ENCODE measurements at places on chromosomes 1 and 21. TPM values are rescaled to one million over a fixed set of nuclear protein-coding genes. Genes with fewer than 3 reads are reported as not detected.

GRCh38 chr1:89844241-89844807 lies 23.5 kb downstream of the LRRC8D start:
- H3K27me3 ChIP-seq = no peaks in the 10 kb centered on the region
- H3K27ac ChIP-seq = peak overlapping the region; percentile 83

DNA sequence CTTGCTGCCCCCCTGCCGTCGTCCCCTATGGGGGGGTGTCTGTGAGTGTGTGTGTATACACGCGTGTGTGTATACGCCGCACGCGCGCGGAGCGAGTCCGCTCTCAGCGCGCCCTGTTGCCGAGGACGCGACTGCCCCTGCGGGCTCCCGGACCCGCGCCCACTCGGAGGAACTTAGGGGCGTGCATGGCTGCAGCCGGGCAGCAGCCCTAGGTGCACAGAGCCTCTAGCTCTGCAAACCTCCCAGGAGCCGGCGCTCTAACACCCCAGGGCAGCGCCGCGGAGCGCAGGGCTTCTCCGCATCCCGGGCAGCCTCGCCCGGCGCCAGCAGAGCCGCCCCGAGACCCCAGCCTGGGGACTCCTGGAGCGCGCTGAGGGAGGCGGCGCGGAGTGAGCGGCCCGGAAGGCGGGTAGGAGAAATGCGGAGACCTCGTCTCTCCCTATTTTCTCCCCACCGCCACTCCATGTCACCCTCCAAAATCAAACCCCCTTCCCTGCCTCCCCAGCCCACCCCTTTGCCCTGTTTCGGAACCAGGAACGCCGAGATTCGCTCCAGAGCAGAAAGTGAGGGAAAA lies 574 bp downstream of the ITPKB start:
- no peak for DNase-seq
- H3K4me3 ChIP-seq = peak overlapping the region; percentile 77
- H3K27ac ChIP-seq = peak overlapping the region; percentile 19
- H3K36me3 ChIP-seq = no peaks in the 10 kb centered on the region

DNA sequence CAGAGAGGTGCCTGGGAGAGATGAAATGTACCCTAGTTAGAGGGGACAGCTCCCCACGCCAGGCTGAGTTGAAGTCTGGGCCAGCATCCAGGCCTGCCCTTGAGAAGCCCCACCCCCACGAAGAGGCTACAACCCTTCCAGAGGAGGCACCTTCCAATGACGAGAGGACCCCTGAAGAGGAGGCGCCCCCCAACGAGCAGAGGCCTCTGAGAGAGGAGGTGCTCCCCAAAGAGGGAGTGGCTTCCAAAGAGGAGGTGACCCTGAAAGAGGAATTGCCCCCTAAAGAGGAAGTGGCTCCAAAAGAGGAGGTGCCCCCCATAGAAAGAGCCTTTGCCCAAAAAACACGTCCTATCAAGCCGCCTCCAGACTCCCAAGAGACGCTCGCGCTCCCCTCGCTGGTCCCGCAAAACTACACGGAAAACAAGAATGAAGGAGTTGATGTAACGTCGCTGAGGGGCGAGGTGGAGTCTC lies 3.1 kb downstream of the EVA1B start:
- no peaks in the 10 kb centered on the region for H3K27me3 ChIP-seq
- H3K4me3 ChIP-seq = peak overlapping the region; percentile 1
- H3K4me1 ChIP-seq = peaks cover 31% of the 10 kb centered on the region
- H3K27ac ChIP-seq = peak overlapping the region; percentile 56

CD1E gene
- not detected for total RNA-seq

GRCh38 chr21:35010447-35010846 lies 38.7 kb downstream of the RUNX1 start:
- H3K36me3 ChIP-seq = no peaks in the 10 kb centered on the region
- DNase-seq = no peak
- H3K4me3 ChIP-seq = no peak overlapping the region
- H3K4me1 ChIP-seq = peaks cover 11% of the 10 kb centered on the region
- no peak overlapping the region for H3K27ac ChIP-seq

GRCh38 chr1:8712413-8713231 lies 104.8 kb downstream of the RERE start:
- no peaks in the 10 kb centered on the region for H3K27me3 ChIP-seq
- DNase-seq = peak; percentile 89
- H3K4me1 ChIP-seq = peaks cover 20% of the 10 kb centered on the region
- peak overlapping the region; percentile 31 for H3K4me3 ChIP-seq

DNA sequence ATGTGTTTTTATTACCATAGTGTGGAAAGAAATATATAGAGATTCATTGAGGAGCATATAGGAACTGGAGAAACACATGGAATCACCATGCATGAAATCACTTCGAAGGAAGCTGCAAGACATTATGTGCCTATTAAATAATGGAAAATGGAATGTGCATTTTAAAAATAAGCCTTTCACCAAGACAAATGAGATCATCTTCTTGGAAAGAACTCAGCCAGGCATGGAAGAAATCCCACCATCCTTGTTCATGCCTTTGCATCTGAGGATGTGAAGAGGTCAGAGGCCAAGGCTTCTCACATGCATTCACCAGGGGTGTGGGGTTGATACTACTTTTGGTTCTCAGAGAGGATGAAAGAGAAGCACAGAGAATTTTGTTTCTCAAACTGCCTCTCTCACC lies 50.0 kb downstream of the C1orf198 start:
- no peaks in the 10 kb centered on the region for H3K36me3 ChIP-seq
- DNase-seq = no peak
- H3K27me3 ChIP-seq = no peaks in the 10 kb centered on the region

GRCh38 chr1:184242507-184242943 lies 144.3 kb upstream of the C1orf21 start:
- H3K27me3 ChIP-seq = peaks cover 2% of the 10 kb centered on the region
- DNase-seq = peak; percentile 62
- H3K36me3 ChIP-seq = no peaks in the 10 kb centered on the region
- no peak overlapping the region for H3K4me3 ChIP-seq

GJA9 gene
- total RNA-seq = not detected

- H3K4me1 ChIP-seq = no peaks in the 10 kb centered on the region
- DNase-seq = no peak
- H3K27ac ChIP-seq = no peak overlapping the region
- H3K27me3 ChIP-seq = no peaks in the 10 kb centered on the region
- no peak overlapping the region for H3K4me3 ChIP-seq
- H3K36me3 ChIP-seq = no peaks in the 10 kb centered on the region
Measured at GRCh38 chr1:21005466-21006239, 171.0 kb downstream of the EIF4G3 start.

GRCh38 chr21:38092051-38092450 lies 164.7 kb upstream of the KCNJ15 start:
- H3K36me3 ChIP-seq = no peaks in the 10 kb centered on the region
- H3K4me3 ChIP-seq = no peak overlapping the region
- no peak for DNase-seq
- no peaks in the 10 kb centered on the region for H3K4me1 ChIP-seq
- H3K27me3 ChIP-seq = peaks cover 2% of the 10 kb centered on the region

DNA sequence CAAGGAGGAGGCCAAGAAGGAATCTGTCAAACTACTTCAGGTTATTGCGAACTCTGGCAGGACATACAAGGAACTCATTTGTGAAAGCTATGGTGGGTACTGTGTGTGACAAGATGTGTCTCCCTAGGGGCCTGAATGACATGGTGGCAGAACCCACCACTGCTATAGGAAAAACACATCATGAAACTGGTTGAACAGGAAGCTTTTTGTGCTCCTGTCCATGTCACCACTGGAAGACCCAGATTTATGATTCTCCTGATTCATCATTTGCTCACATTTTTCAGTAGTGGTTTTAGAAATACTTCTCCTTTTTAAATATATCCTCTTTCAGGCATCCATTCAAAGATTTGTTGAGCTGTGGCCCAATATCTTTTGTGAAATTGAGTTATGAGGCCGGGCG lies 23.6 kb downstream of the ARMH1 start:
- no peaks in the 10 kb centered on the region for H3K4me1 ChIP-seq
- H3K27ac ChIP-seq = no peak overlapping the region
- no peaks in the 10 kb centered on the region for H3K36me3 ChIP-seq
- no peak overlapping the region for H3K4me3 ChIP-seq
- no peak for DNase-seq

LCE2C gene
- not detected for total RNA-seq

DNA sequence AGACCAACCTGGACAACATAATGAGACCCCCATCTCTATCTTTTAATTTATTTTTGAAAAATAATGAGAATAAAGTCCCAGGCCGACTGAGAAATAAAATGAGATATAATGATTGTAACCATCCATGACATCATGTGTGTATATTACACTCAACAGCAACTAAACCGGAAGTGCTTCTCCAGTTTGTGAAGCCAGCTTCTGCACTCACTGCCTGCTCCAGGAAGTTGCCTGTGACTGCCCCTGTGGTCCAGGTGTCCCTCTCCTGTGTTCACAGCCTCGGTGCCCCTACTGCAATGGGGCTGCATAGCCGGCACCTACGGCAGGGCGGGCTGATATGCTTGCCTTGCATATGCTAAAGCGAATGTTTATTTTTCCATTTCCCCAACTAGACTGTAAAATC lies 68.3 kb downstream of the SSBP3 start:
- peaks cover 20% of the 10 kb centered on the region for H3K4me1 ChIP-seq
- H3K27me3 ChIP-seq = no peaks in the 10 kb centered on the region
- no peaks in the 10 kb centered on the region for H3K36me3 ChIP-seq
- DNase-seq = no peak
- no peak overlapping the region for H3K27ac ChIP-seq

DNA sequence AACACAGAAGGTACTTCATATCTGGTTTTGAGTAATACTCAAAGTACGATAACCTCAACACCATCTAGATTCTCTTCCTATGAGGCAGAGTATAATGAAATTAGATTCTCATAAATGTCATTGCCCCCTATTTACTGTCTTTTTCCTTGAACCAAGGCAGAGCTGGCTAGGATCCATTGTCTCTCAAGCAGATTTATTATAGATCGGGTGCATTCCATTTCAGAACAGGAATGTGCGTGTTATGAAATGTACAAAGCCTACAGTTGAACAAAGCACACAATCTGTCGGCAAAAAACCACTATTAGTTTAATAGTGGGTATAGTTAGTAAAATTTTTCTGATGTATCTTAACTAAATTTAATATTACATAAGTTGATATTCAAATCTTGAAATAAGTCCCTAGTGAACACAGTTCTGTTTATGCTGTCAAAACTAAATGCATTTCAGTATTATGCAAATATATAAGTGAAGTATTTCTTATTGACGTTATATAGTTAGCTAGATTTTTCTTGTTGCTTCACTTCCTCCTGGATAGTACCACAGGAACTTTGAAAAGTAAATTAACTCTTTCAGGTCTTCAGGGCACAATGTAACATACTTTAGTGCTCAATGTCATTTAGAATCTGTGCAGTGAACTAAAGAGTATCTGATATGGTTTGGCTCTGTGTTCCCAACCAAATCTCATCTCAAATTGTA lies 92.1 kb downstream of the DDAH1 start:
- H3K27ac ChIP-seq = no peak overlapping the region
- H3K4me3 ChIP-seq = no peak overlapping the region
- no peaks in the 10 kb centered on the region for H3K36me3 ChIP-seq
- DNase-seq = peak; percentile 36
- H3K4me1 ChIP-seq = peaks cover 9% of the 10 kb centered on the region

LEFTY2 gene
- 12.9 TPM for total RNA-seq

DNA sequence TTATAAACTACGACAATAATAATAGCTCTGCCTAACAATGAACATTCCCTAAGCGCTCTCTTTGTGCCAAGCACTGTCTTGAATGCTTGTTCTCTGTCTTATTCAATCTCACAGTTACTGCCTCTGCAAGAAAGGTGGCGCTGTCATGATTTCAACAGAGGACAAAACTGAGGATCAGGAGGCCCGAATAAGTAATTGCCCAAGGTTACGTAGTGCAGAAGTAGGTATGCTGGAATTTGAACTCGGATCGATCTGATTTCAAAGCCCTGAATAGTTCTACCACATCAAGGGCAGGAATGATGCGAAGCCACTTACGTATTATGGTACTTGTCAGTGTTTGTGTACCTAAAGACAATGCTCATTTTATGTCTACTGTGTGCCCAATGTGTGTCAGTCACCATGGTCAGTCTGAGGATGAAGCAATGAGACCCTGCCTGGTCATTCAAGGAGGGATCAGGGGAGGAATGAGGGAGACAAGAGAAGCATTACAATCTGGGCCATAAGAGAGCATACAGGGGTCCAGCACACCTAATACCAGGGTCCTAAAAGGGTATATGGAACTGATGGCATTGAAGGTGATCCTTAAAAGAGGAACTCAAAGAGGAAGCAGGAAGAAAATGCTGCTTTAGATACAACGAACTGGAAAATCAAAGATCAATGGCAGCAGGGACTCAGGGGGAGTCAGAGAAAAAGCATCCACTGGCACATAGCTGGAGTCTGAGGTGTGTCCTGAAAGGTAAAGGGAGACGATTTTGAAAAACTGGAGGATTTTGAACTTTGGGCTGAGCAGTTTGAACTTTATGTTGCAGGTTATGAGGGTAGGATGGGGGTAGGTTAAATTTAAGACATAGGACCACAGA lies 389.2 kb downstream of the PLPP3 start:
- no peaks in the 10 kb centered on the region for H3K27me3 ChIP-seq
- no peak for DNase-seq
- no peak overlapping the region for H3K27ac ChIP-seq
- no peaks in the 10 kb centered on the region for H3K4me1 ChIP-seq
- H3K36me3 ChIP-seq = no peaks in the 10 kb centered on the region

DNA sequence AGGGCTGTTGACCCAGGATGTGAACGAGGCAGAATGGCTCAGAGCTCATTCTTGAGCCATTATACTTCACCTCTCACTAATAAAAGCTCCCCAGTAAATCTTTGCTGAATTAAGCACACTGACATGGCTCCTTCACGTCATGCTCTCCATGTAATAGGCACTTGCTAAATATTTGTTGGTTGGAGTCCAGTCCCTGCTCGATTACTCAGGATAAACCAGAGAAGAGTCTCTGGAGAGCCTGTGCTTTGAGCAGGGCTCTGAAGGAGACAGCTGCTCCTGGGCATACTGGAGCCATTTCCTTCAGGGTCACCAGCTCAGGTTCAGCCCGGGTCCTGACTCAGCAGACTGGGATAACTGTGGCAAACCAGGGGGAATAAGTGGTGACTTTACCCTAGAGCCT lies 46.9 kb downstream of the HLX start:
- H3K4me1 ChIP-seq = no peaks in the 10 kb centered on the region
- no peak overlapping the region for H3K4me3 ChIP-seq
- DNase-seq = peak; percentile 2

CGN gene
- total RNA-seq = 8.8 TPM

- no peak overlapping the region for H3K27ac ChIP-seq
- peak; percentile 27 for DNase-seq
- H3K4me1 ChIP-seq = peaks cover 13% of the 10 kb centered on the region
- no peak overlapping the region for H3K4me3 ChIP-seq
- H3K36me3 ChIP-seq = no peaks in the 10 kb centered on the region
Measured at GRCh38 chr1:203038891-203039608, 12.8 kb downstream of the PPFIA4 start.

DNA sequence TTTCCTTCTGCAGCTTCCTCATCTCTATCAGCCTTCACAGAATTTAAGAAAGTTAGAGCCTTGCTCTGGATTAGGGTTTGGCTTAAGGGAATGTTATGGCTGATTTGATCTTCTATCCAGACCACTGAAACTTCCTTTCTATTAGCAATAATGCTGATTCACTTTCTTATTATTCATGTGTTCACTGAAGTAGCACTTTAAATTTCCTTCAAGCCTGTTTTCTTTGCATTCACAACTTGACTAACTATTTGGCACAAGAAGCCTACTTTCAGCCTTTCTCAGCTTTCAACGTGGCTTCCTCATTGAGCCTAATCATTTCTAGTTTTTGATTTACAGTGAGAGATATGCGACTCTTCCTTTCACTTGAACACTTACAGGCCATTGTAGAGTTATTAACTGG lies 528.5 kb downstream of the PLPP3 start:
- no peak overlapping the region for H3K4me3 ChIP-seq
- H3K27ac ChIP-seq = no peak overlapping the region
- no peak for DNase-seq
- no peaks in the 10 kb centered on the region for H3K36me3 ChIP-seq
- H3K4me1 ChIP-seq = no peaks in the 10 kb centered on the region

CAMSAP2 gene
- 45.6 TPM for total RNA-seq

Measured in astrocyte (in vitro differentiated cells and primary cell).